ENCODE measurements at places on chromosomes 6 and 20.

DNA sequence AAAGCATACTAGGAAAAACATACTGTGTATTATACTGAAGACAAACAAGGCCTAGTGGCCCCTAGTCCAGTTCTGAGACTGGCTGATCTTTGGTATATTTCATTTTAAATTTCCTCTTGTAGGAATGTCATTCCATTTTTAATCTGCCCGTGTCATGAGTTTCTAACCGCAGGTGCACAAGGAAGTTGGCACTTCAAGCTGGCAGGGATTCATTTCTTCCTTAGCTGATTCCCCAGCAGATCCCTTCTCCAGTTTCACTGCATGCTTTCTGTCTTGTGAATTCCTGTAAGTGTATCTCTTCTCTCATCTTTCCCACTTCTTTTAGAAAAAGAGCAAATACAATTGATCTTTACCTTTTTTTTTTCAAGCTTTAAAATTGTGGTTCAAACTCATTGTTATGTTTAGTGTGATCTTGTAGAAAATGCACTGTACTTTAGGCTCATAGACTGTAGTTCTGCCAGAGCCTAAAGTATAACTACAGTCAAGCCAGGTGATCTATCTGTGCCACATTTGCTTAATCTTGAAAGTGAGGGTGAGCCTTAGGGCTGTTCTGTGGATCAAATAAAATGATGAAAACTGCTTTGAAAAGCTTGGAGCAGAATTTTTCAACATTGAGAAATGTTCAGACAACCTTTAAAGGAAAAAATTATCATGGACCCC lies 37.0 kb downstream of the RNF217 start:
- DNase-seq = no peak

- DNase-seq = no peak
Observed at GRCh38 chr6:70254784-70255183, 48.1 kb downstream of the COL9A1 start.

DNA sequence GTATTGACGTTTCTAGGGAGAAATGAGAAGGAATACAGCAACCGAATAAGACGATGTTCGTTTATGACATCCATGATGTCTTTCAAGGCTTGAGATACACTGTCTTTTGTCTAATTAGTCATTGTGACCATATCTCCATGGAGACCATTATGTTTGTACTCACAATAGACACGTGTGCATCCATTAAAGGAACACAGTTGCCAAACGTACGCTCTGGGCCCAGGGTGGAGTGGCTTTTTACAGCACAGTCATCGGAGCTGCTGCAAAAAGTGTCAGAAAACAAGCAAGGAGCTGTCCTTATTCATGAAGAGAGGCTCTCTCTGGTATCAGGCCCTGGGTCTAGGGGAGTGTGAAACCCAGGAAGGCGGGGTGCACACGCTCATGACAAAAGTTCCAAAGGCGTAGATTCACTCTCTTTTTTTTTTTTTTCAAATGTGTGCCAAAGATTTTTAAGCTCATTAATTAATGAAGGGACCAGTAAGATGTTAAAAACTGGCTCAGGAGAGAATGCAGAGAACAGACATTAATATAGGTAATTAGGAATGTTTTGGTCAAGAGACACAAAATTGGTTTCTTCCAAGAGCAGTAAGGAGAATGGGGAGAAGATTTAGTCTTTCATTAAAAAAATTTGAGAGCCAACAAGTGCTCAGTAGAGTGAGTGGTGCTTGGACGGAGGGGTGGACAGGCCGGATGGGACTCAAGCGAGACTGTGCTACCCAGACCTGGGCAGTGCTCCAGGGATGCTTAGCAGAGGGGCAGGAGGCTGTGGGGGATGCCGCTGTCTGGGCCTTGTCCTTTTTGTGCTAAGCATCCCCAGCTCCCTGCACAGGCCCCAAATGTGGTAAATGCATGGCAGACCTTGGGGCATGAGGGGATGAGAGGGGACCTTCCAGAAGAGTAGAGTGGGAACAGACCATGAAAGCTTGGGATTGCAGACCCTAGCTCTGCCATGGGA lies 34.9 kb upstream of the GTSF1L start:
- no peak for DNase-seq

GRCh38 chr6:146551545-146551944 lies 7.9 kb downstream of the RAB32 start:
- DNase-seq = no peak

GRCh38 chr6:112154711-112155110 lies 67.3 kb downstream of the FAM229B start:
- DNase-seq = no peak

Data from T-helper 1 cell (primary cell).